ENCODE measurements at places on chromosomes 7 and 10. TPM values are rescaled to one million over a fixed set of nuclear protein-coding genes. Genes with fewer than 3 reads are reported as not detected.
A peak's percentile ranks its signal among the peaks of the same experiment; 100 is the strongest.

GRCh38 chr10:49606981-49607535, 3.1 kb upstream of the SLC18A3 start:
- DNase-seq: peak; percentile 51

- no peak for DNase-seq
Observed at GRCh38 chr7:129886818-129887186, 66.0 kb downstream of the UBE2H start.

- DNase-seq: peak; percentile 26
Observed at GRCh38 chr10:102117391-102118159, 2.6 kb downstream of the LDB1 start.

GRCh38 chr7:128374041-128374440, 12.6 kb upstream of the PRRT4 start:
- DNase-seq: no peak

The CABCOCO1 gene
- total RNA-seq: not detected

All from activated B cell treated with CpG ODN at 0.5 μM for 24 hours (primary cell).